ENCODE measurements at places on chromosomes 4 and X.

- no peak for DNase-seq
Observed at GRCh38 chrX:43882294-43882681, at the start of gene MAOB. MAOB (minus strand) TSS chrX:43882450; CDS start chrX:43882299, 151 bp downstream.

DNA sequence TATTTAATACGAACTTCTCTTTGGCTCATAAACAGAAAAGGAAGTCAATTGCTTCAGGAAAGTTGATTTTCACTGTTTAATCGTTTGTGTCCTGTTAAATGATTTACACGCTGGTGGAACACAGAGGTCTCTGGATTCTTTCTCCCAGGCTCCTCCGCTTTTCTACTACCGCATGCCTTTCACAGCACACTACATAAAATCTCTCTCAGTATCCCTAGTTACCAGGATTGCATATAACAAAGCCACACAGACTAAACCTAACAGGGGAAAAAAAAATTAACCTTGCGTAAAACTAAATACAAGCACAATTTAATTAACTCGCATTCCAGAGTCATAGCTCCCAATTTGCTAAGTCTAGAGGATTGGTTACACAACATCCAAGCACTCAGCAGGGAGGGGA, 133.9 kb downstream of the CORIN start:
- DNase-seq = no peak

DNA sequence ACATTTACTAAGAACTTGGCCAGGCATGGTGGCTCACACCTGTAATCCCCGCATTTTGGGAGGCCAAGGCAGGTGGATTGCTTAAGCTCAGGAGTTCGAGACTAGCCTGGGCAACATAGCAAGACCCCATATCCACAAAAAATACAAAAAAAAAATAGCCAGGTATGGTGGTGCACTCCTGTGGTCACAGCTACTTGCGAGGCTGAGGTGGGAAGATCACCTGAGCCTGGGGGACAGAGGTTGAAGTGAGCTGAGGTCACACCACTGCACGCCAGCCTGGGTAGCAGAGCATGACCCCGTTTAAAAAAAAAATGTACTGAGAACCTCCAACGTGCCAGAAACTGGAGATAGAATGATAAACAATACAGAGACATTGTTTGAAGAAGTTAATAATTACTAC, 8.0 kb downstream of the OPRPN start:
- no peak for DNase-seq

DNA sequence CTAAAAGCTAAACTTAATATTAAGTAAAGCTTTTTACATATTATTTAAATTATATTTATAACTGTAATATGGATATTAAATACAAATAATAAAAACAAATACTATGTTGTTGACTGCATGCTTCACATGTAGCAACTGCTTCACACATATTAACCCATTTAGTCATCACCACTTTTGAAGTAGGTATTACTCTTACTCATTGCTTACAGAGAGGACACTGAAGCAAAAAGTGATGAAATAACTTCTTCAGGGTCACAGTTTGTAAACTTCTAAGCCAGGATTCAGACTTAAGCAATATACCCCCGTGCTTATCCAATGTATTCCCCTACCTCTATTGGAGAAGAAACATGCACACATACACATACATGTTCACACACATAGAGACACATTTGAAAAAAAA, 166.6 kb downstream of the DKK2 start:
- no peak for DNase-seq

All from C1 segment of cervical spinal cord (tissue), 14 donors.